A549 (cell line): ENCODE measurements at places on chromosomes 7 and 10. TPM values are rescaled to one million over a fixed set of nuclear protein-coding genes. Genes with fewer than 3 reads are reported as not detected.

Gene BBS9
- 5.5 to 10.6 TPM (median 8.3 TPM) in 3 replicates for polyA plus RNA-seq

- no peak for DNase-seq
Observed at GRCh38 chr7:81774551-81774950, 4.7 kb upstream of the HGF start.

Gene SLC16A12
- polyA plus RNA-seq, result 0.03 to 0.19 TPM (median 0.08 TPM) in 3 replicates

Gene LMBR1
- 40.3 to 42.9 TPM (median 42.3 TPM) in 3 replicates for polyA plus RNA-seq
